Activated naive CD4-positive, alpha-beta T cell (primary cell): ENCODE measurements at places on chromosomes 16 and 17.

GRCh38 chr17:17806611-17807274, 30.0 kb downstream of the SREBF1 start:
- DNase-seq: no peak

- DNase-seq: no peak
These were observed 13.5 kb downstream of the CCL11 start for GRCh38 chr17:34299027-34299426.

DNA sequence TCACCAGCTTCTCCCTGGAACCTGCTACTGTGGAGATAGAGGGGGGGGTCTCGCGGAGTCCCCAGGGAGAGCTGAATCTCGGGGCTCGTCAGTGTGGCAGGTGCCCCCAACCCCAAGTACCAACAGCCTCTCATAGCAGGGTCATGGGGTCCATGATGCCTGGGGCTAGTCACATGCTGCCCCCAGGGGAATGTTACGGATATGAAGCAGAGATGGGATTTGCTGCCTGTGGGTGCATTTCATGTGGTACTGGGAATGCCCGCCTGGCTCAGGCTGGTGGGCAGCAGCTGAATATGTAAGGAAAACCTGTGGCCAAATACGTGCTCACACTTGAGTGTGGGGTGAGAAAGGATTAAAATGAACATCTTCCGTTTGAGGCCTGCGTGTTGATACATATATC, 49.4 kb downstream of the MEAK7 start:
- DNase-seq: no peak

DNA sequence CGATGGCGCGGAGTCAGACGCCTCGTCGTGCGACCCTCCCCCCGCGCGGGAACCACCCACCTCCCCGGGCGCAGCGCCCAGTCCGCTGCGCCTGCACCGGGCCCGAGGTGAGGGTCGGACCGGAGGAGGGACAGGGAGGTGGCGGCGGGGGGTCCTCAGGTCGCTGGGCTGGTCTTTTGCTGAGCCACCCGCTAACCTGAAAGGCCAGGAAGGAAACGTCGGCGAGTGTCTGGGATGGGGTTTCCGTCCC, 4.9 kb downstream of the TBX2 start:
- no peak for DNase-seq

DNA sequence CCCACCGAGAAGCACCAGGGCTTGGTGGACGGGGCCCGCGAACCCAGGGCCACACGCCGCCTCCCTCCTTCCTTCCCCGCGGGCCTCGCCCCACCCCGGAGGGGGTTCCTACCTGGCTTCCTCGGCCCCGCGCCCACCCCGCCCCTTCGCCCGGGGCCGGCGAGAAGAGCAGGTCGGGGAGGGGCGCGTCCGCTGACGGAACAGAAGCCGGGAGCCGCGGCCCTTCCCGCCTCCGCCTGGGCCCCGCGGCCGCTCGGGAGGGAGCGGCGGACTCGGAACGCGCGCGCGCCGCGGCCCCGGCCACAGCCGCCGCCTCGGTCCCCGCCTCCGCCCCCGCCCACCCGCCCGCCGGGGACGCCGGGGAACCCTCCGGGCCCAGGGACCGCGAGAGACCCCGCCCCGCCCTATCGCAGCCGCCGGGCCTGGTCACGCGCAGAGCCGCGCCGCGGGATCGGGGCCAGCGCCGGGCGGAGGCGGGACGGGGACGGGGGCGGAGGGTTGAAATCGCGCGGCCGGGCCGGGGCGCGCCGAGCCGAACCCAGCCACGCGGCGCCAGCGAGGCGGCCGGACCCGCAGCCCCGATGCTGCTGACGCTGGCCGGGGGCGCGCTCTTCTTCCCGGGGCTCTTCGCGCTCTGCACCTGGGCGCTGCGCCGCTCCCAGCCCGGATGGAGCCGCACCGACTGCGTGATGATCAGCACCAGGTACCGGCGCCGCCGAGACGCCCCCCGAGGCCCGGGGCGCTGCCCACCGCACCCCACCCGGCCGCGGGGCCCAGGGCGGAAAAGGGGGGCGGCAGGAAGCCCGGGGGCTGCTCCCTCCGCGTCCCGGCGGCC, at the start of gene TLCD3A:
TSS of gene TLCD3A (plus strand) at position 530 of the 835 bp plus-strand sequence. CDS start at position 582, 52 bp downstream.
- DNase-seq: no peak
